ENCODE measurements at places on chromosomes 6 and 20.

- no peak for DNase-seq
These were observed 159.2 kb downstream of the SYCP2 start for GRCh38 chr20:59774204-59774641.

DNA sequence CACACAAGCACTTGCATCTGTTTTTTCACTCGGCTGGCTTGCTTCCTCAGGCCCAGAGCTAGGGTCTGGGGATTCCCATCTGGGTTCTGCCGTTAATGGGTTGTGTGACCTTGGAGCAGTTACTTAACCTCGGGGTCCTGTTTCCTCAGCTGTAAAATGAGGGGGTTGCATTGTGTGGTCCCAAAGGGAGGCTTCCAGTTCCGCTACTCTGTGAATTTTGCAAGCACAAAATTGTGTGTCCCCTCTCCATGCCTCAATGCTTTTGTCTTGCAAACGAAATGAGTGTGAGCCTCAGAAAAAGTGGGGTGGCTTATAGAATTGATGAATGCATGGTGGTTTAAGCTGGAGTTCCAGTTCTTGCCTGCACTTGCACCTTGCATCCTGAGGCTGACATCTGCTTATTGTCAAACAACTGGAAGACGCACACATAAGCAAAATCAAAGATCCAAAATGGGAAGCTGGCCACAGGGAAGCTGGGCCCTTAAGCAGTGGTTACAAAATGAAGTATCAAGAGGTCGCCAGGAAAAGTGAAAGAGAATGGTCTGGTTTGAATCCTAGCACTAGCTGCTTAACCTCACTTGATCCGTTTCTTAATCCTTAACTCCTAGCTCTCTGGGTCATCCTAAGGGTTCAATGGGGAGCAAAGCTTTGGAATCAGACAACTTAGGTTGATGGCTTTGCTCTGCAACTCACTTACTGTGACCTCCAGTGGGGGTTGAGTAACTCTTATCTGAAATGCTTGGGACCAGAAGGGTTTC is 490.6 kb downstream of the DHX35 start:
- no peak for DNase-seq

- DNase-seq: no peak
These were observed 40.0 kb downstream of the SNHG17 start for GRCh38 chr20:38395165-38395564.

DNA sequence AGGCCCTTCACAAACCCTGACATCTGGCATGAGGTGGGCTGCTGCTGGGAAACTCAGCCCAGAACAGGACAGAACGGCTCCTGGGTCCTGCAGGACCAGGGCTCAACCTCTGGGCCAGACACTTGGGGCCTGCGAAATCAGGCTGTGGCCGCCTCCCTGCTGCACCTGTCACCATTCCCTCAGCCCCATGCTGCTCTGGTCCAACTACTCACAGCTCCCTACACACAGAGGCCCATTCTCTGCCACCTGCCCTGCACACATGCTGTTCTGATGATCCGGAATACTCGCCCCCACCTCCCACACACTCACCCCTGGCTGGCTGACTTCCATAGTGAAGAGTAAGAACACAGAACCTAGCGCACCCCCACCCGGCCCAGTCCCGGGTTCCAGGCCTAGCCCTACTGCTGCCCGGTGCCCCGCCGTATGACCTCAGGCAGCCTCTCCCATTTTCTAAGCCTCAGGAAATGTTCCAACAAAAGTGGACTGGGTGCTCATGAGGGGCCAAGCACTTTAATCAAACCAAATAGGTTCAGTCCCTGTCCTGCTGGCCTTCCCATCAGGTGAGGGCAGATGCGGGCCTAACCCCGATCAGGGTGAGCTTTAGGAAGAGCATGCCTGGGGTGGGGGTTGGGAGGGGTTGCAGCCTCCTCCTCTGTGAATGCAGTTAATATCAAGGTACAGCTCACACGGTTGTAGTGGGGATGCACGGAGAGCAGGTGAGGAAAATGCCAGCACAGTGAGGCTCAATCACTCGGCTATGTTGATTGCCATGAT is 3.9 kb downstream of the PEDS1 start:
- DNase-seq: no peak

DNA sequence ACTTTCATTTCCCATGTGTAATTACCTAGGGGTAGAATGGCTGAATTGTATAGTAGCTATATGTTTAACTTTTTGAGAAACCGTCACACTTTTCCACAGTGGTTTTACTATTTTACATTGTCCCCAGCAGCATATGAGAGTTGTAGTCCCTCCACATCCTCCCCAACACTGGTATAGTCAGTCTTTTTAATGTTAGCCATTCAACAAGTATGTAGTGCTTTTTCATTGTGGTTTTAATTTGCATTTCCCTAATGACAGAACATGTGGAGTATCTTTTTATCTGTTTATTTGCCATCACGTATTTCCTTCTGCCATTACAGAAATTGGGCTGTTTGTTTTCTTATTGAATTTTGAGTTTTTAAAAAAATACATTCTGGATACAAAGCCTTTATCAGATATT is 148.4 kb downstream of the CARMIL1 start:
- no peak for DNase-seq

- DNase-seq: no peak
These were observed 357.9 kb upstream of the AGPAT4 start for GRCh38 chr6:161631676-161632194.

- DNase-seq: no peak
These were observed 77.4 kb downstream of the ARID1B start for GRCh38 chr6:156854466-156855161.

- DNase-seq: no peak
These were observed 57.3 kb upstream of the PHACTR2 start for GRCh38 chr6:143620447-143620846.

GRCh38 chr20:51953731-51954340 is 151.5 kb upstream of the SALL4 start:
- DNase-seq: no peak

DNA sequence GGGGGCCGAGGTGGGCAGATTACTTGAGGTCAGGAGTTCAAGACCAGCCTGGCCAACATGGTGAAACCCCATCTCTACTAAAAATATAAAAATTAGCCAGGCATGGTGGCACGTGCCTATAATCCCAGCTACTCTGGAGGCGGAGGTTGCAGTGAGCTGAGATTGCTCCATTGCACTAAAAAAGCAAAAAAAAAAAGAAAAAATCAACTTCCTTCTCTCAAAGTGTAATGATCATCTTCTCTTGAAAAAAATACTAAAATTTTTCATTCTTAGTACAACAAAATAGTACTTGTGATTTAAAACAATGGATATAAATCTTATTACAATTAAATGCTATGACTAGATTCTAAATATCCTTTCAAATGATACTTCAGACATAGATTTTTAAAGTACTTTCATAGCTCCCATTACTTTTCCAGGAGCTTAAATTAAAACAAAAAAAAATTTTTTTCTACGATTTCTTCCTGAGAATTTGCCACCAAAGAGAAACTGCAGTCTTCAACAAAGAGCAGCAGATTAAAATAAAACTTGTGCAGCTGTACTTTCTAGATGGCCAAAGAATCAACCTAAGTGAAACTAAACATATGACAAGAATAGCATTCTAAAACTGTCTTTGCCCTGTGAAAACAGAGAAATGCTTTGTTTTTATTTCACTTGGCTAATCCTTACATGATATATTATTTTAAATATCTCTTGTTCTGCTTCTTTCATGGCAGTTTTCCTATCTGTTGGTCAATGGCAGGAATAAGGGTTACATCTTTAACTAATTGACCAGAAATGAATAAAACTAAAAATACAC is 75.2 kb downstream of the MAP3K5 start:
- DNase-seq: no peak

GRCh38 chr6:44624936-44625573 is 237.5 kb downstream of the CDC5L start:
- no peak for DNase-seq

DNA sequence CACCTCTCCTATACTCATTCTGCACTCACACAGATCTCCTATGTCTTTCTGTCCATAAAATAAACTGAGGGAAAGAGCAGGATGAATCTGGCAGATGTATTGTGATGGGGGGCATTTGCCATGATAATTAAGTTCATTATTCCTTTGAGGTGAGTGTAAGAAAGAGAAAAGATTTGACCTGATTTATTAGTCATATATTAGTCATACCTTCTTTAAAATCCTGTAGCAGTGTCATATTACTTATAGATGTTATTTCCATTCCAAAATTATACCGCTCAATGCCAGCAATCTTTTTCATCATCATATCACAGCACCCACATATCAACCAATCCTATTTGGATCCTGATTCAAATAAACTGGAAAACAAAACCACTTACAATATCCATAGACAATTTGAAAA is 733.3 kb upstream of the SLC35B3 start:
- DNase-seq: no peak

DNA sequence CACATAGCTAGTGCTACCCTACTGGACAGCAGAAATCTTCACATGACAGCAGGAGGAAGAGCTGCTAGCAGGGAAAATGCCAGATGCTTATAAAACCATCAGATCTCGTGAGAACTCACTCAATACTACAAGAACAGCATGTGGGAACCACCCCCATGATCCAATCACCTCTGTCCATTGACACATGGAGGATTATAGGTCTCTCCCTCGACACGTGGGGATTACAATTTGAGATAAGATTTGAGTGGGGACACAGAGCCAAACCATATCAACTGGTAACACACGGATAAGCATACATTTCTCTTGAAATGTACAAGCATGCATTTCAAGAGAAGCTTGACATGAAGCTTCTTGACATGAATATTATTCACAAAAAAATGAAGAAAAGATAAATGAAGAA is 64.1 kb downstream of the MMS22L start:
- no peak for DNase-seq

- no peak for DNase-seq
These were observed 51.1 kb downstream of the FAM83B start for GRCh38 chr6:54897462-54898189.

DNA sequence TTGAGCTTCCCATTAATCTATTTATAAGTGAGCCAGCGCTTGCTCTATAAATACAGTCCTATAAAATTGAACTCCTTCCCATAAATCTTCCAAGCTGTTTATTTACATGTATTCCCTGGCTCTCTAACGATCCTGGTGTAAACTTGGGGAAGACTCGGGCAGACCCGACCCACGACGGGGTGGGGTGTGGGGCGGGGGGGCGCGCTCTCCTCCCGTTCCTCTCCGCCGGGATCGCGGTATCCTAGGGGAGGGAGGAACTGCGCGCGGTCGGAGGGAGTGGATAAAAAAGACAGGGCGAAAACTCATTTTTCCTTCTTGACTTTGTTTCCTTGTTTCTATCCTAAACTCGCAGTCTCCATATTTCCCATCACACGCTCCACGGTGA is 31.1 kb downstream of the TFAP2B start:
- DNase-seq: no peak

- DNase-seq: no peak
These were observed 40.7 kb downstream of the YTHDF1 start for GRCh38 chr20:63175038-63175895.

GRCh38 chr6:71301546-71301945 is 12.9 kb downstream of the OGFRL1 start:
- DNase-seq: no peak

GRCh38 chr6:4670290-4670689 is 105.9 kb upstream of the CDYL start:
- no peak for DNase-seq

GRCh38 chr20:23613676-23614075 is 8.0 kb upstream of the CST9 start:
- DNase-seq: no peak
